Right renal cortex interstitium (tissue), 3 donors: ENCODE measurements at places on chromosomes 5 and 9. TPM values are rescaled to one million over a fixed set of nuclear protein-coding genes. Genes with fewer than 3 reads are reported as not detected.

SPINK7 gene
- not detected for polyA plus RNA-seq

ASPN gene
- polyA plus RNA-seq: 15.1 TPM

REEP2 gene
- polyA plus RNA-seq: 10.9 TPM

SH3TC2 gene
- 0.75 TPM for polyA plus RNA-seq

PCDHGA7 gene
- polyA plus RNA-seq: 2.2 TPM

OMD gene
- 0.41 TPM for polyA plus RNA-seq

TEX48 gene
- not detected for polyA plus RNA-seq

TMEM174 gene
- polyA plus RNA-seq: 24.3 TPM

MPDZ gene
- polyA plus RNA-seq: 47.7 TPM

CNTFR gene
- polyA plus RNA-seq: 35.6 TPM

CA9 gene
- polyA plus RNA-seq: 1.2 TPM

TBC1D2 gene
- polyA plus RNA-seq: 3.0 TPM

MCTP1 gene
- 4.2 TPM for polyA plus RNA-seq

TOR4A gene
- 4.2 TPM for polyA plus RNA-seq

SLC45A2 gene
- 0.51 TPM for polyA plus RNA-seq

RETREG1 gene
- polyA plus RNA-seq: 41.7 TPM

NKD2 gene
- 16.9 TPM for polyA plus RNA-seq

ERCC6L2 gene
- polyA plus RNA-seq: 55.7 TPM

DNAJC18 gene
- polyA plus RNA-seq: 32.5 TPM

ZNF454 gene
- polyA plus RNA-seq: 6.3 TPM

CD14 gene
- 7.5 TPM for polyA plus RNA-seq

STPG3 gene
- polyA plus RNA-seq: 1.6 TPM

MAML1 gene
- polyA plus RNA-seq: 39.5 TPM

UGT3A2 gene
- polyA plus RNA-seq: 13.6 TPM

IL4 gene
- not detected for polyA plus RNA-seq

GPSM1 gene
- 22.2 TPM for polyA plus RNA-seq

SLC22A4 gene
- 5.1 TPM for polyA plus RNA-seq

IFNA21 gene
- not detected for polyA plus RNA-seq

MAN2A1 gene
- 76.1 TPM for polyA plus RNA-seq

RUSC2 gene
- polyA plus RNA-seq: 16.7 TPM

COL23A1 gene
- polyA plus RNA-seq: 4.9 TPM

MVB12B gene
- 16.0 TPM for polyA plus RNA-seq

OTP gene
- polyA plus RNA-seq: not detected

GRM6 gene
- 0.52 TPM for polyA plus RNA-seq

INSL4 gene
- polyA plus RNA-seq: not detected

SWI5 gene
- polyA plus RNA-seq: 36.1 TPM

NXNL2 gene
- 2.1 TPM for polyA plus RNA-seq

PCDHAC2 gene
- polyA plus RNA-seq: 0.61 TPM

PDE4D gene
- polyA plus RNA-seq: 22.7 TPM

FYB1 gene
- 4.4 TPM for polyA plus RNA-seq

AGXT2 gene
- polyA plus RNA-seq: 51.6 TPM

ACOT12 gene
- 0.68 TPM for polyA plus RNA-seq

RNF224 gene
- 4.6 TPM for polyA plus RNA-seq

FAM221B gene
- 0.11 TPM for polyA plus RNA-seq

TOR2A gene
- 13.4 TPM for polyA plus RNA-seq

PPP3R2 gene
- polyA plus RNA-seq: not detected

MCIDAS gene
- 0.94 TPM for polyA plus RNA-seq
